ENCODE measurements at places on chromosomes 7 and 10.

DNA sequence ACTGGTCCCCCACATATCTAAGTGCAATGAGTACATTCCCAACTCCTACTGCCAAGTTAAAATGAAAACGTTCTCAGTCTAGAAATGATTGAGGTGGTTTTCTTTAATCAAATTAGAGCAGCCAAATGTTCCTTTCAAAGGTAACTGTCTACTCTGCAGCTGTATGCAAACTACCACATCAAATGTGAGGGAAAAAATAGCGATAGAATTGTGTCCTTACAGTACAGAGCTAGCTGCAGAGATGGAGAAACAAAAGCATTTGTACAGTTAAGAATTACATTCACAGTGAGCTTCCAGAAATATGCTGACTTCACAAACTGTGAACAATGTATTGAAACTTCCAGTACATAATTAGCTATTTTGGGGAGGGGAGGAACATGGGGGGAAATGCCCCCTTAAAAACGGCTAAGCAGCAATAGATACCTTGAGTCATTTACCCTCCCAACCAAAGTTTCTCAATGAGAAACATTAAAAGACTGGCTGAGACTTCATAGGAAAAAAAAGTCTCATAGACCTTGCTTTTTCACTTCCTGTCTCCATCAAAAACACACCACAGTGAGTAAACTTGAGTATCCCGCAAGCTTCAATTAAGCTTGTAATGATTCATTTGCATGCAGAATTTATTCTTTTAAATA lies 22.9 kb downstream of the CDK6 start:
- DNase-seq, result peak; percentile 100

- DNase-seq, result no peak
Observed at GRCh38 chr7:151000897-151001495, 10.2 kb downstream of the NOS3 start.

GRCh38 chr10:43846187-43846680 lies 197.6 kb upstream of the ZNF32 start:
- peak; percentile 64 for DNase-seq

DNA sequence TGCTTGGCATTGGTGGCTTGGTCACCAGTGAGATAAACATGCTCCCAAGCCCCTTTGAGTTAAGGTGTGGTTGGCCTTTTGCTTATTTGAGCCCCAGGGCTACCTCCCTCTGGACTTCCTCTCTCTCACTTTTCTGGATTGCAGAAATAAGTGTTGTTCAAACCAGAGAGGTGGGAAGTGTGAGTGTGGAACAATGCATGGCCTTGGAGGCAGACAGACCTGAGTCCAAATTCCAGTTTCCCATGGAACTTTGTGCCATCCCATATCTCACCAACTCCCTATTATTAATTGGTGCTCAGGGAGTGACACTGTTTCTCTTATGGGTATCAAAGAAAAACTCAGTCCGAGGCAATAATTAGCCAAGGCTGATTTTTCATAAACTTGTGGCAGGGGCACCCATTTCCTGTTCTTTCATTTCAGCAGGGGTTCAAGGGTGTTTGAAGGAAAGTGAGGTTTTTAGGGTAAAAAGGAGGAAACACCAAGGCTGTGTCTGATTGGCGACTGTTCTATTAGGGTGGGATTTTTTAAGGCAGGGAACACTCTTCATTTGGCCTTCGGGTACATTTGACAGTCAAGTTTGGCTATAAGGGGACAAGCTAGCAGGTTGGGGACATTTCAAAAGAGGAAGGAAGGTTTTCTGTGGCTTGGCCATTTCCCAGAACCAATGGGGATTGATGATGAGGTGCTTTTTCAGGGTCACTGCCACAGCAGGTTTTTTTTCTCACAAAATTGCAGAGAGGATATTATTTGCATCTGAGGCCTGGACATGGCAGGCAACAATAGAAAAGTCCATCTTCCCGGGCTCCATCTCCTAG lies 148.8 kb upstream of the NPY start:
- no peak for DNase-seq

- DNase-seq, result no peak
Observed at GRCh38 chr7:75531359-75531821, 39.3 kb downstream of the SPDYE5 start.

DNA sequence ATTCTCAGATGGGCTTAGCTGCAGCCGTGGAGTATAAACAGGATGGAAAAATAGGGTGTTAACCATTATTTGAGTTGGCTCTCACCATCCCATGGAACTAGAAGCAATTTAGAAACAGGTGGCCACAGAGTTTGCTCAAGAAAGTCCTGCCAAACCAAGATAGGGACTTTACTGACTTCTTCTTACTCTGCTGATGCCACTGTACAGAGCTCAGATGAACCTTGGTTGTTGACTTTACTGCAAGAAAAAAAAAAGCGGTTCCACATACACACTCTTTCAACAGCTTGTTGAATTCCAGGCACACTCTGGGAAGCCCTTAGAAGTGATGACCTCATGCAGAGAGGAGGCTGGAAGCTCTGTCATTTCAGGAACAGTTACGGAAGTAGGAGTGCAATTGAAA lies 753.4 kb downstream of the NRG3 start:
- DNase-seq, result no peak

DNA sequence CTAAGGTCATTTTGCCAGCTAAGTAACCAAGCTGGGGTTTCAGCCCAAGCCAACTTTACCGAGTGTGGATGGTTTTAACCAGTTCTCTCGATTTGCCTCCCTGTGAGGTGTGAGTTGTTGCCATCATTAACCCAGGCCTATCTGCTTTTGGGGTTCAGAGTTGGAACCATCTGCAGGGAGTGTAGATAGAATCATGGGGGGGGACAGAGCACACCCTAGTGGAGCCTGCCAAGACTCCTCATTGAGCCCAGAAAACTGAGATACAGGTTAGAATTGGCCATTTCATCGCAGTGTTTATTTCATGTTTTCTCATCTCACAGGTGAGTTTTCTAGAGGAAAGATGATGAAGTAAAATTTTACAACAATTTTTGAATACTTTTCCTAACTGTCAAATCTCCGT lies 133.6 kb downstream of the SDK1 start:
- DNase-seq, result no peak

All from Jurkat, Clone E6-1 (cell line).